Posterior cingulate gyrus (tissue), 11 donors: ENCODE measurements at places on chromosomes 16 and 17.
A peak's percentile ranks its signal among the peaks of the same experiment; 100 is the strongest.

- DNase-seq = peak; percentile 91
Measured at GRCh38 chr16:89921702-89922476, 1.3 kb upstream of the TUBB3 start.

- DNase-seq = no peak
Measured at GRCh38 chr17:9549215-9549614, 26.4 kb downstream of the STX8 start.

DNA sequence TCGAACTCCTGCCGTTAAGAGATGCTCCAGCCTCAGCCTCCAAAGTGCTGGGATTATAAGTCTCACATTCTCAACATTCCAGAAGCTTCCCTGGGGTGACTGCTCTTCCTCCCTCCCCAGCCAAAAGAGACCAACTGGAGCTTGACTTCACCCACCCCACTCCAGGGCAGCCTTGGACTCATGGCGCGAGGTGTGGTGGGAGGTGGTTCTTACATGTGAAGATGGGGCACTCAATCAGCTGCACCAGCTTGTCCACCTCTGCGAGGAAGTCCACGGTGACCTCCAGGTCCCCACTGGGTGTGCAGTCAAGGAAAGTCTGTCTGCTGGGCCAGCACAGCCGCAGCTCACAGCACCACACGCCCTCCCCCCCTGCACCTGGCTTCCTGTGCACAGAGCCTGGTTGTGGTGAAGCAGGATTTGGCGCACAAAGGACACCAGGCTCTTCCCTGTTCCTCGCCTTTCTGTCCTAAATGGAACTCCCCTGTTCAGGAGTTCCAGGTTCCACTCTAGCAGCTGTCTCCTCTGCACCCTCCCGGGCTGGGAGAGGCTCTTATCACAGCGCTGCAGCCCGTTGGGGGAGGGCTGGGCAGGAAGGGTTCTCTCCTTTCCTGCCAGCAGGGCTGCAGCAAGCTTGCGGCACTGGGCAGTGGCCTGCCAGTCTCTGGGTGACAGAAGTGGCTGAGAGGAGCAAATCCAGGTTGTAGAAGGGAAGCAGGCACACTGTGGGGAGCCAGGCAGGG lies 9.6 kb upstream of the MTSS2 start:
- no peak for DNase-seq

GRCh38 chr16:49884033-49885015 lies 28.4 kb upstream of the ZNF423 start:
- DNase-seq = no peak

- DNase-seq = no peak
Measured at GRCh38 chr17:64007838-64008282, 9.7 kb downstream of the PRR29 start.

DNA sequence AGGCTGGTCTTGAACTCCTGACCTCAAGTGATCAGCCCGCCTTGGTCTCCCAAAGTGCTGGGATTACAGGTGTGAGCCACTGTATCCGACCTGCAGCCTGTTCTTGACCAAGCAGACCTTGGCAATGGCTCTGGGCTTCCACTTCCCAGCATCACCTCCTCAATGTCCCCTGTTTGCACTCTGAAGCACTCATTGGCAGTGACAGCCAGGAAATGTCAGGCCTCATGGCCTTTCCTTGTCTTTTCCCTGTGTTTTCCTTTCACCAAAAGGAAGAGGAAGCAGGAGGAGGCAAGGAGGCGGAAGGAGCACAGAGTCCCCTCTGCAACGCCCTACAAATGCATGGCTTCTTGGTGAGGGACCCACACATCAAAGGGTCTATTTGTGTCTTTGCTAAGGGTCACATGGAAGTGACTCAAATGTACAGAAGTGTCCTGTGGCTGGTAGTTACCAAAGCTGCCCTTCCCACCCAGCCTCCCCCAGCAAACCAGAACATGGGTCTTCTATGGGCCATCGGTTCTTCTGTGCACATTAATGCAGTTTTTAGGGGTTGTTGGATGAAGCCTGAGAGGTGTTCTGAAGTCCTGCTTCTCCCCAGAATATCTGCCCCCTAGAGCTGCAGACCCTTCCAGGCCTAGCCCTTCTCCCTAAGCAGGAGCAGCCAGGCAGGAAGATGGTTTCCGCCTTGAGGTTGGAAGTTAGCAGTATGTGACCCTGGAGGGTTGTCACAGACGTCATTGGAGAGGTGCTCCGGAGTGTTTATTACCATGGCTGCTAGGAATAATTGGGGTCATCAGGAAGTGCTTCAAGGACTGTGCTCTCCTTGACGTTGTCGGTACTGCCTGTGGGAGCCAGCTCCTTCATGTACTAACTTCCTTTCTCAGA lies 60.8 kb downstream of the WIPI1 start:
- no peak for DNase-seq
